GM12865 (cell line): ENCODE measurements at places on chromosomes 16 and 17.

- DNase-seq = no peak
These were observed 230.7 kb downstream of the IRX3 start for GRCh38 chr16:54055864-54056263.

DNA sequence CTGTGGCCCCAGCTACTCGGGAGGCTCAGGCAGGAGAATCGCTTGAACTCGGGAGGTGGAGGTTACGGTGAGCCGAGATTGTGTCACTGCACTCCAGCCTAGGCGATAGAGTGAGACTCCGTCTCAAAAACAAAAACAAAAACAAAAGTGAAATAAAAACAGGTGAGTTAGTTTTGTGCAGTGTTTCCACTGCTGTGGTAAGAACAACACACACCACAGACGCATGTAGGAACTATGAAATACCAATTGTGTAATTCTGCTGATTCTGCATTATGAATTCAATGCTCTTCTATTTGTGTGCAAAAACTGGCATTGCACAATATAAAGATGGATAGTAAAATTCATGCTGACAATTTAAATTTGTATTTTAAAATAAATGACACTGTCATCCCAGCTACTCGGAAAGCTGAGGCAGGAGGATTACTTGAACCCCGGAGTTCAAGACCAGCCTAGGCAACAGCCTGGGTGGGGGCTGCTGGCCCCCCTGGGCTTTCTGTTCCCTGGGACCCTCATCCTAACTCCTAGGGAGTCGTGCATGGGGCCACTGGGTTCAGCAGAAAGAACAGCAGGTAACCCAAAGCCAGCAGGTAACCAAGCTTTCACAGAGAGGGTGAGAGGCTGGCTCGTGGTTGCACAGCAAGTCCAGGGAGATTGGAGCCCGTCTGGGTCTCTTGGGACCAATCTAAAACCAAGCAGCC lies 10.6 kb upstream of the RHBDF2 start:
- DNase-seq = no peak

DNA sequence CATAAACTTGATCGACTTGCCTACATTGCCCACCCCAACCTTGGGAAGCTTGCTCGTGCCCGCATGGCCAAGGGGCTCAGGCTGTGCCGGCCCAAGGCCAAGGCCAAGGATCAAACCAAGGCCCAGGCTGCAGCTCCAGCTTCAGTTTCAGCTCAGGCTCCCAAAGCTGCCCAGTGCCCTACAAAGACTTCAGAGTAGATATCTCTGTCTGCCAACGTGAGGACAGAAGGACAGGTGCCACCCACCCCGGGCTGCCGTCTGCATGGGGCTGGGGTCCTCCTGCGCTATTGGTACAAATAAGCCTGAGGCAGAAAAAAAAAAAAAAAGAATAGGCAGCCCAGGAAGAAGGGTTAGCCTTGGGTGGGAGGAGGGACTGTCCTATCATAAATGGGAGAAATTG lies 37.1 kb downstream of the DNAH2 start:
- no peak for DNase-seq

DNA sequence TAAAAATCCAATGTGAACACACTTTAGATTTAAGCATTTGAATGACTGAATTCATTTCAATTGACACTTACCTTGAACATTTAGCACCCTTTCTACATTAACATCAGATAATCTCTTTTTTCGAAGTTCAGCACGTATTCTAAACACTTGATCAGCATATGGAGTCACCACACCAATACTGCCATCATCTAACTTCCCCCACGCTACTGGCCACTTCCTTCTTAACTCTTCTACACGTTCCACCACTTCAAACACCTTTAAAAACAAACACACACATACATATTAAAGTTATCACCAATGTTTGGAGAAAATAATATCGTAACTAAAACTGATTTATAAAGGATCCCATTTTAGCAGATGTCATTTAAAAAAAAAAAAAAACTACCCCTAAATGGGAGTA lies 93.5 kb downstream of the CACNG1 start:
- DNase-seq = no peak

DNA sequence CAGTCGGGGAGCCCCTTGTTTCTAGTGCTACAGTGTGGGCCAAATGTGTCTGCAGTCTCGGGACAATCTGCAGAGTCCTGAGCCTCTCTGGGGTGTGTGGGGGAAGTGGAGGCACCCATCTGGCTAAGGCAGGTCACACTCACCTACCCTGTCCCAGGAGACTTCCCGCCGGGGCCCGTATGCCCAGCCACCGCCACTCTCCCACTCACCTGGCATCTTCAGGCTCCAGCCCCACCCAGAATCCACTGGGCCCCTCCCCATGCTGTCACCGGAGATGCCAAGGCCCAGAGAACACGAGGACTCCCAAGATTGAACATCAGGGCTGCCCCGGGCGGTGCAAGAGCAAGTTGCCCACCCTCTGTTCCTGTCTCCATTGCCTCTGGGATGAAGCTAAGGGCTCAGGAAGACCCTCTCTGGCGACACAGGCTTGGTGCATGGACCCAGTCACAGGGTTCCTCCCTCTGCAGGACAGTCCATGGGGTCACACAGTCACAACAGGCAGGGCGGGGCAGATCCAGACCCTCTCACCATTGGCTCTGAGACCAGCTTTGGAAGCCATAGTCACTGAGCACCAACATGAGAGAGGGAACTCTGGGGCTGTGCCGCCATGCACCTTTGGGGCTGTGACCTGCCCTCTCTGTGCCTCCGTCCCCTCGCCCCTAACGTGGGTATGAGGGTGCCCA lies 38.1 kb downstream of the SREBF1 start:
- no peak for DNase-seq
